ENCODE measurements at places on chromosomes 6 and 20. TPM values are rescaled to one million over a fixed set of nuclear protein-coding genes. Genes with fewer than 3 reads are reported as not detected.

SOX18 gene
- total RNA-seq, result 5.6 TPM

ZSCAN23 gene
- total RNA-seq, result 1.5 TPM

FBXO9 gene
- total RNA-seq, result 58.5 TPM

LHFPL5 gene
- not detected for total RNA-seq

PHACTR2 gene
- 89.8 TPM for total RNA-seq

NECAB3 gene
- total RNA-seq, result 43.4 TPM

BPIFB4 gene
- not detected for total RNA-seq

TREML2 gene
- not detected for total RNA-seq

TNF gene
- not detected for total RNA-seq

NKX2-2 gene
- total RNA-seq, result not detected

SLC22A3 gene
- total RNA-seq, result 20.4 TPM

SLC35F1 gene
- total RNA-seq, result 8.1 TPM

IBTK gene
- total RNA-seq, result 26.5 TPM

TRIM40 gene
- total RNA-seq, result not detected

PACSIN1 gene
- total RNA-seq, result 2.0 TPM

MANEA gene
- total RNA-seq, result 7.2 TPM

HMGN3 gene
- total RNA-seq, result 47.9 TPM

ADAT2 gene
- 2.4 TPM for total RNA-seq

PSORS1C2 gene
- not detected for total RNA-seq

PMEPA1 gene
- total RNA-seq, result 37.8 TPM

TUBB2A gene
- total RNA-seq, result 180 TPM

SPATS1 gene
- total RNA-seq, result not detected

SIRPB2 gene
- 4.7 TPM for total RNA-seq

SNX9 gene
- 89.8 TPM for total RNA-seq

BCAS1 gene
- total RNA-seq, result not detected

DNMT3B gene
- 0.40 TPM for total RNA-seq

PRSS16 gene
- not detected for total RNA-seq

TP53TG5 gene
- total RNA-seq, result 2.1 TPM

CTNNBL1 gene
- total RNA-seq, result 46.7 TPM

ANKRD6 gene
- 18.9 TPM for total RNA-seq

BICRAL gene
- 18.2 TPM for total RNA-seq

MPC1 gene
- total RNA-seq, result 66.9 TPM

SLC17A5 gene
- total RNA-seq, result 17.9 TPM

NFKBIL1 gene
- 25.3 TPM for total RNA-seq

SLPI gene
- 27.8 TPM for total RNA-seq

OLIG3 gene
- not detected for total RNA-seq

PREX1 gene
- 23.7 TPM for total RNA-seq

LAMA2 gene
- total RNA-seq, result 153 TPM

Data from esophagus muscularis mucosa (tissue), 4 donors.